ENCODE measurements at places on chromosomes 6 and 20.
A peak's percentile ranks its signal among the peaks of the same experiment; 100 is the strongest.

DNA sequence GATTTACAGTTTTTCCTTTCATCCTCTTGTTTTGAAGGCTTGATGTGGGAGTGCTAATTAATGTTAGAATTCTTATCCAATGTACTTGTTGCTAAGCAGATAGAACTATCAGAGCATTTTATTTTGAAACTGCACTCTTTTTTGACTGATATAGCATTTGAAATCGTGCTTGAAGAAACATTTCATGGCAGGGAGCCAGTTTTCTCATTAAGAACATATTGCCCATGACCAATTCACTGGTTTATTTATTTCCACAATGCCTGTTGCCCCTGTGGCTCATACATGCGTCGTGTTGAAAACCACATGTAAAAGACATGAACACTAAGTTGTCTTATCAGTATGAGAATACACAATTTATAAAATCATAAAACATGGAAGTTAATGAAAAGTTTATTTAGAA, 479.7 kb upstream of the FLRT3 start:
- DNase-seq, result no peak

DNA sequence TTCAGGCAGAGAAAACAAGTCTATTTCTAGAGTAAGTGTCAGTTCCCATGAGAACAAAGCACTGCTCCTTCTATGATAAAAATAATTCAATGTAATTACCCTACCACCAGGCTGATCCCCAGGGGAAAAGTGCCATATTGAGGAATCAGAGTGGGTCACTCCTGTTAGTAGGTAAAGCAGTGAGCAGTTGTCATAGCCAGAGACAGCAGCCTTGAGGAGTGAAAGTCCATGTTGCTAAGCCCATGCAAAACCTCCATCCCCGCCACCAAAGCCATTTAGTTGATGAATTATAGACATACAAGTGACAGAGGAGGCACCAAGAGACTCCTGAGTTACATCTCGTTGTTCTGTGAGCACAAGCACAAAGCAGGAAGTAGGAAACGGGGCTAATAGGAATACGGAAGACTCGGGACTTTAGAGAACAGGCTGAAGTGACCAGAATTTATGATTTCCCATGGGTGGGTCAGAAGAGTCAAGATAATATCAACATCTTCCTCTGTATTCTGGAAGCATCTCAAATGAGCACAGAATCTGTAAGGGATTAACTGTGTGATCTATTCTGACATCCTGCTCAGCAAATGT, 197.9 kb downstream of the MAFB start:
- no peak for DNase-seq

- DNase-seq, result no peak
Observed at GRCh38 chr6:114119056-114119455, 148.1 kb upstream of the HDAC2 start.

GRCh38 chr6:106318061-106318460, 7.5 kb downstream of the ATG5 start:
- no peak for DNase-seq

GRCh38 chr6:32833664-32834063, 4.9 kb downstream of the TAP2 start:
- DNase-seq, result no peak

DNA sequence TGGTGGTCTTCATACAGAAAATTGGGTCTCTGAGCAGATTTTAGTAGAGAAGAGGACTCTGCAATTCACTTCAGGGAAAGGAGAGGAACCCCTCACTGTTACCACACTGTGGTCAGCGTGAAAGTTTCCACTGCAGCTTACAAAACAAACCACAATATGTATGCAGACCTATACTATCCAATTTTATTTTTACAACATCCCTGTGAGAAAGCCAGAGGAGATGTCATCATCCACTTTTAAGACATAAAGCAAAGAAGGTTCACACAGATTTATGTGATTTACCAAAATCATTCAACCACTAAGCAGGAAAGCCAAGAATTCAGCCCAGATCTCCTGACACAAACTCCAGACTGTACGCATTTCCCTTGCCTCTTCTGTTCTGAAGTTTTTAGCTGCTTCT, 442.4 kb downstream of the FRK start:
- DNase-seq, result no peak

- no peak for DNase-seq
Observed at GRCh38 chr6:7135755-7136154, 28.0 kb downstream of the RREB1 start.

- DNase-seq, result no peak
Observed at GRCh38 chr6:161011492-161012480, 20.2 kb downstream of the MAP3K4 start.

GRCh38 chr6:114431641-114432040, 88.8 kb upstream of the HS3ST5 start:
- DNase-seq, result no peak

- DNase-seq, result no peak
Observed at GRCh38 chr6:83417880-83418663, 12.8 kb downstream of the ME1 start.

- no peak for DNase-seq
Observed at GRCh38 chr6:103870970-103871369, 988.7 kb downstream of the HACE1 start.

DNA sequence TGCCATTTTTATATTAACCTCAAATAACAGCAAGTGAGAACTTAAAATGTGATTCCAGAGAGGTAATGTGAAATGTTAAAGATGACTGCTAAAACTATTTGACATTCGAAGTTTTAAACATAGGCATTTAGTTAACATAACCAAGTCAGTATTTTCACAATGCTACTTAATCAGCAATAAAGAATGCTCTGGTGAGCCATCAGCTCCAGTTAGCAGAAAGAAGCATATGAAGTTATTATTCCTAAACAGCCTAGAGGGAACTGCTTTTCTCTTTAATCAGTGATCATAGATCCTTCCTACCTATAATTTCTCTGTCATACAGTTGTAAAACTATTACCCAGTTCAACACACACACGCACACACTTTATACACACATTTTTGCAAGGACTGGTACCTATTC, 60.1 kb downstream of the MMS22L start:
- DNase-seq, result no peak

- DNase-seq, result no peak
Observed at GRCh38 chr6:89221129-89221528, 4.0 kb upstream of the GABRR1 start.

DNA sequence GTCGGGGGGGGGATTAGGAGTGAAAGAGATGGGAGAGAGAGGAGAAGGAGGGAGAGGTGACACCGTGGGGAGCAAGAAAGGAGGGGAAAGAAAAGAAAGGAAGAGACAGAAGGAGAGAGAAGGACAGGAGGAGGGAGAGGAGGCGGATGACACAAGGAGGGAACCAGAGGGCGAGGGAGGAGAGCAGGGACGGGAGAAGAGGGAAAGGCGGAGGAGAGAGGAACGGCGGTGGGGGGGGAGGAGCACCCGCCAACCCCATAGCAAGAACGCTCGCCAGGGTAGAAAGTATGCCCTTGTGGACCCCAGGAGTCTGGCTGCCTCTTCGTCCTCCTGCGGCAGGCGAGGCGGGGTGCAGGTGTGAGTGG, 4.5 kb upstream of the INSM1 start:
- DNase-seq, result no peak

GRCh38 chr6:73309535-73309784, 44.6 kb downstream of the DPPA5 start:
- DNase-seq, result no peak

GRCh38 chr6:43291708-43292107, 6.4 kb upstream of the SLC22A7 start:
- DNase-seq, result no peak

- DNase-seq, result no peak
Observed at GRCh38 chr6:168737481-168737880, 296.5 kb downstream of the SMOC2 start.

- no peak for DNase-seq
Observed at GRCh38 chr6:113184291-113184690, 672.9 kb upstream of the MARCKS start.

- DNase-seq, result no peak
Observed at GRCh38 chr20:50133474-50134217, 19.9 kb downstream of the PEDS1 start.

GRCh38 chr20:20782755-20783154, 70.3 kb upstream of the RALGAPA2 start:
- no peak for DNase-seq

DNA sequence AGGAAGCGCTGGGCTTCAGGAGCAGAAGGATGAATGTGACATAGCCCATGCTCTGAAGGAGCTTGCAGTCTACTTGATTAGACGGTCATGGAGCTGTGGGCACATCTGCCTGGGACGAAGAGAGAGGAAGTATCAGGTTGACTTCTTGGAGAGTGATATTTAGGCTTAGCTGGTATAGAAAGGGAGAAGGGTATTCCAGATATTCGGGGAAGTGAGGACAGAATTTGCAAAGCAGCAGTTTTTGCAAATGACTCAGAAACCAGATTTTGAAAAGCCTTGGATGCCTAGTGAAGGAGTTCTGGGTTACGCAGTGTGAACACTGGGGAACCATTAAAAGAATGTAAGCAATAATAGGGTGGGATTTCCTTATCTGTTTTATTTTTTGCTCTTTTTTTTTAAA, 60.7 kb downstream of the EYA4 start:
- DNase-seq, result no peak

DNA sequence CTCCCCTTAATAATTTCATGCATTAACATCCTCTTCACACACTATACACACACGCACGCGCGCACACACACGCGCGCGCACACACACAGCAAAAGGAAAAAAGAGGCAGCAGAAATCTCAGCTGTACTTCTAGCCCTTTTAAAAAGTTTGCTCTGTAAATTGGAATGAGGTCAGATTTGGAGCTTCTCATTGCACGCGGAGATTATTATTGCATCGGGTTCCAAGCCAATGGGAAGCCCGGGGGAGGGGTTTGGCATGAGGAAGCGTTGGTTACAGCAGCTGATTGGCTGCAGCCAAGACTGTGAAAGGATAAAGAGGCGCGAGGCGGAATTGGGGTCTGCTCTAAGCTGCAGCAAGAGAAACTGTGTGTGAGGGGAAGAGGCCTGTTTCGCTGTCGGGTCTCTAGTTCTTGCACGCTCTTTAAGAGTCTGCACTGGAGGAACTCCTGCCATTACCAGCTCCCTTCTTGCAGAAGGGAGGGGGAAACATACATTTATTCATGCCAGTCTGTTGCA, at the start of gene SOX4:
Gene SOX4 (plus strand): TSS at position 340 of the 515 bp plus-strand sequence. CDS start 784 bp downstream, outside the sequence.
- peak; percentile 92 for DNase-seq

GRCh38 chr6:10194816-10195672, 219.8 kb downstream of the TFAP2A start:
- DNase-seq, result no peak

DNA sequence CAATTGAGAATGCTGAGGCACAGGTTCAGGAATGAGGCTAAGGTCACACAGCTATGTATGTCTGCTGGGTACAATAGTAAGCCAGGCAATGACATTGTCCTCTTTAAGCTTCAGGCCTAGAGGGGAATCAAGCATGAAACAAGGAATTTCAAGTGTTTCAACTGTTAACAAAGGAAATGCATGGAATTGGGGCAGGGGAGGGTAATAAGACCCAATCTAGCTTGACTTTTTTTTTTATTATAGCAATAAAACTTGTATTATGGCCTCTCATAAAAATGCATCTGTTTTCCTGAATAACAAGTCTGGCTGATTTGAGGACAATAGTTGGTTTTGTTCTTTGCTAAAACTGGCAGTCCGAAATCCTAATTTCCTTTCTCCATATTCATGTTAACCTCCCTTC, 336.7 kb downstream of the CBLN4 start:
- no peak for DNase-seq

DNA sequence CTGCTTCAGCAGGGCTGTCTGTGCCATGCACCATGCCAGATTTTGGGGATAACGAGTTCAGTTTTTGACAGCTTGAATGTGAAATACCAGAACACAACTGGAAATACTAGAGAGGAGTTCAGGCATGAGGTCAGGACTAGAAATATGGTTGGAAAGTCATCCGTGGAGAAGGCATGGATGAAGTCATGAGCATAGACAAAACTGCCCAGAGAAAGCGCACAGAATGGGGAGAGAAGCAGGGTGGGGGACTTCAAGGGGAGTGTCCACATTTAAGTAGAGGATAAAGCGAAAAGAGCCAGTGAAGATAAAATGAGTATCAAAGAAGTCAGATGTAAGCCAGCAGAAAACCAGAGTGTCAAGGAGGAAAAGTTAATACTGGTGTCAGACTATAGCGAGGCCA, 653.4 kb upstream of the ARID1B start:
- no peak for DNase-seq

GRCh38 chr20:38147163-38147562, 17.9 kb downstream of the TGM2 start:
- no peak for DNase-seq

DNA sequence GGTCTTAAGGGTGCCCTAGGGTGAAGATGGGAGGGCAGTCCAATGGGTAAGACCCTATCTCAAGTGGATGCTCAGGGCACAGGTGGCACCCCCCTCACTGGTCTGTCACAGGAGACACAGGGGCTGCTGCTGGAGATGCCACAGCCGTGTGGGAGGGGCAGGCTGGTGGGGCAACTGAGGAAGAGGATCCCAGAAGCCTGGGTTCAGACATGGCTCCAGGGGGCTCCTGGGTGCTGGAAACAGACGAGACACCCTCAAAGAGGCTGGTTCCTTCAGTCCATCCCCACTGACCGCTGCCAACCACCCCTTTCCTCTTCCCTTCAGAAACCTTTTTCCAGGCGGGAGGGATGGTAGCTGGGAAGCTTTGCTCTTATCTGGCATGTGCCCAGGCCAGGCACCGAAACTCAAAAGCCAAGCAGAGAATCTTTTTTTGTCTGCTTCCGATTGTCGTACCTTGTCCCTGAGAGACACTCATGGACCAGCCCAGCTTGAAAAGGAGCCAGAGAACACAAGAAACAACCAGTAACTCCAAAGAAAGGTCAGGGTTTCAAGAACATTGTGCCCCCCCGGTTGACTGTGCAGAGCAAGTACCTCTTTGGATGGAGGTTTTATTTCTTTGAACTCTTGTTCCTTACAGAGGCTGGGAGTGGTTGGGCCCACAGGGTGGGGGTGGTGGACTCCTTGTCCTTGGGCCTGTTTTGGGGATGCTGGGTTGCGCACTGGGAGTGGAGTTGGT, 28.5 kb upstream of the EMILIN3 start:
- no peak for DNase-seq

DNA sequence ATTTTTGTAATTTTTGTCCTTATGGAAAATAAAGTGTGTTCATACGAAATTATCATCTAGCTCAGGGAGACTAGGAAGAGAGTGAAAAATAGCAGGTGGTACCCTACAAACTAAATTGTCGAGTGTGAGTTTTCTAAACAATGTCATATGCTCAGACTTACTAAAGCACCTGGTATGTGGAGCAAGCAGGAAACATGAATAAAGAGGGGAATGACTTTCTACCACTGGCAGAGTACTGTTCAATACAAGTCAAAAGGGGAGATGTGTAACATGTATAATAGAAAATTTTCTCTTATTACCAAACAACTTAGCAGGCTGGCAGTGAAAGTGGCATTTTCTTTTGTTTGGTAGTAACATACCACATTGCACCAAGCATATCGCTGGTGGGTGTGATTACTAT, 36.1 kb downstream of the CTNNBL1 start:
- no peak for DNase-seq

All from endothelial cell (in vitro differentiated cells).